MM.1S (cell line): ENCODE measurements at places on chromosomes 6 and 20.

GRCh38 chr6:25649611-25650010, 2.4 kb upstream of the SCGN start:
- no peak for DNase-seq

DNA sequence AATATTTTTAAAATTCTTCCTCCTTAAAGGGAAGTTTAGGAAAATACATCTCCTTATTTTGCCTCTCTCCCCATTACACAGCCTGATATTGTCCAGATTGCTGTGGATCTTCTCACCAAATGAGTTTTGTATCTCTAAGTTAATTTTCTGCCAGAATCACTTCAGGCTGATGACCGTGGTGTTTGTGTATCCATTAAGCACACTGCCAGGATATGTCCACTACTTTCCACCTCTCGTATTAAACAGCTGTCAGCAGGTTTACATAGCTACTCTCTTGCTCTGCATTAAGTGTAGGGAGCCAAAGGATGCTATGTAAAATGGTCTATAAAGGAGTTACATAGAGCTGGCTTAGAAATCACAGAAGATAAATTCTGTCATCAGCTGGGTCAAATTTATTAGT, 201.1 kb downstream of the ZFAND3 start:
- DNase-seq, result no peak

DNA sequence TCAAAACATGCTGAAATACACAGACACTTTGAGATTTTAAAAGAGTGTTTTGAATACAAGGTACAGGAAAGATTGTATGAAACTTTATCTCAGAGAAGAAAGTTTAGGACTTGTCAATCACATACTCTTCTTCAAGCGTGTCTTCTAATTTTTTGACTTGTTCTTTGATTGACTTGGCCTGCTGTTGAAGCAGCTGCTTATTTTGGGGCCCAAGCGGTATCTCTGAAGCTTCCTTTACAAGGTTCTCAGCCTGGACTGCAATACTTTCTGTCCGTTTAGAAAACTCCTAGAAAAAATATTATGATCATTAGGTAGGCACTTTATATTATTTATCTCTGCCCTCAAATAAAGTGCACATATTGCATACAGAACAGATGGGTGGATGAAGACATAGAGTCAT, 201.3 kb downstream of the SYNE1 start:
- no peak for DNase-seq

DNA sequence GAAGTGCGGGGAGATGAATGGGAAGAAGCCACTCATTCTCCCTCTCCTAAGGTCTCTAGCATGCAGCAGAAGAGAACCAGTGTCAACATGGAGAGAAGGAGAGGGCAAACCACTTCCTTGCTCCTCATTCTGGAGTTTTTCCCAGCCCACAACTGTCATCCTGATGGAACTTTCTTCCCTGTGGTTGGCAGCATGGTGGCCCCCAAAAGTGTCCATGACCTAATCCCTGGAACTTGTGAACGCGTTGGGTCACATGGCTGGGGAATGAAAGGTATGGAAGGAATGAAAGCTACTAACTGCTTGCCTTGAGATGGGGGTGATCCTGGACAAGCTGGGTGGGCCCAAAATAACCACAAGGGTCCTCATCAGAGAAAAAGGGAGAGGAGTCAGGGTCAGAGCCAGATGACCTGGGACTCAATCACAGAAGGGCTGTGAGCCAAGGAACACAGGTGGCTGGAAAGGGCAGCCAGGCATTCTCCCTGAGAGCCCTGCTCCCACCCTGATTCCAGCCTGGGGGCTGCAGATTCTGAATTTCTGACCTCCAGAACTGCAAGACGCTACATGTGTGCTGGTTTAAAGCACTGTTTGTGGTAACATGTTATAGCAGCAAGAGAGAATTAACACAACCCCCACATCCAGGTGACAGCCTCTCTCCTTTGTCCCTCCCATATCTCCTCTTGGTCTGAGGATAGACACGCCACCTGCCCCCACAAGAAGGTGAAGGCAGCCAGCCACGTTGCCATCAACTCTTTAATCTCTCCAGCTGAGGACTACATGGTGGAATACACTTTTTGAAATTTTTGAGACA, 63.2 kb downstream of the PYGB start:
- peak; percentile 59 for DNase-seq

GRCh38 chr6:33589731-33590530, 9.9 kb upstream of the BAK1 start:
- DNase-seq, result peak; percentile 29

- no peak for DNase-seq
Measured at GRCh38 chr6:106694343-106694742, 65.0 kb downstream of the QRSL1 start.

DNA sequence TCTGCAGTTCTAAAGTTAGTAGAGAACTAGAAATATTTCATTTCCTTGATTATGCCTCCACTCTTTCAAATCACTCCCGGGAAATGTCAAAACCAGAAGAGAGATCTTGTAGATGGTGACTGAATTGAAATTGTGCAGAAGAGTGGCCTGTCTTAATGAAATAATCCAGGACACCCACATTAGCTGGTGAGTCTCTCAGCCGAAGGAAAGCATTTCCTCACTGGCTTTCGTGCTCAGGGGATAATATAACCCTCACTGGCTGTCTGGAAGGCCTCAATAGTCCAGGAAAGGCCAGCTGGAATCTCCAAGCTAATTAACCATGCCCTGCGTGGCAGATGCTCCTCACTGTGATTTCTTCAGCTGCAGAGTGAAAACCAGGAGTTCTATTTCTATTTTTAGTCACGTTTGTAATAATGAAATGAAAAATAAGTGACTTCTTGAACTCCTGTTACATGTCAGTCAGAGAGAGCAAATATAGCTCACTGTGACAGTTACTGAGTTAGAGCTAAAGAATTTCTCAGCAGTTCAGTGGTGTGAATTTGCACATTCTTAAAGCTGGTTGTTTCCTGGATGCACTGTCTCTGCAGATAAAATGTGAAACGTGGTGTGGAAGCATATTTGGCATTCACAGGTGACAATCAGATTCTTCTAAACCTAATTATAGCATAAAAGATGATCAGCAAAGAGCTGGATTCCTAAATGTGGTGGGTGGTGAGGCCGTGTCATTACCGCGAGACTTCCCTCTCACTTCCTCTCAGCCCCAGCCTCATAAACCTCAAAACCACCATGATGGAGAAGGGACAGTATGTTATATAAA, 211.7 kb downstream of the LMBRD1 start:
- peak; percentile 85 for DNase-seq

GRCh38 chr6:112931832-112932231, 584.7 kb downstream of the RFPL4B start:
- no peak for DNase-seq

DNA sequence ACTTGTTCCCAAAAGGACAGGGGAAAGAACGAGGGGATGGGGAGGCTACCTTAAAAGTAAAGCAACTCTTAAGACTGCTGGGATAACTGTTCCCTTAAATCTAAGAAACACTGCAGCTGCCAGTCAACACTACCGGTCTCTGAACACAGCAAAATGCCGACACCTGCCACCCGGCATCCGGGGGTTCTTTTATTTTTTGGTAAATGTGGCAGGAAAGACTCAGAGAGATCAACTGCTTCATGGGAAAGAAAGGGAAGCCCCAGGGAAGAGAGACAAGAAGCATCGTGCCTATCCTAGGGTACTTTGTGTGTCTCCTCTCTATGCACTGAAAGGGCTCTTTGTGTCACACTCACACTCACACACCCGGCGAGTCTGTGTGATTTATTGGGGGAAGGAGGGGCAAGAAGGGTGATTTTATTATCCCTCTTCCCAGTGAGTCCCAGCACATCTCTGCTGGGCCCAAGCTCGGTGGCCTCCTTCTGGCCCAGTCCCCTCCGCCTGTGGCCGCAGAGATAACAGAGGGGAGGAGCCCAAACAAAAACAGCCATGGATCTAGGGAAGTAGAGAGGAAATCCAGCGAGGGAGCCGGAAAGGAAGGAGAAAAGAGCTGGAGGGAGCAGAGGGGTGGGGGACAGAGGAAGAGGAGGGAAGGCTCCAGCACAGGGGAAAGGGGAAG, 1.4 kb downstream of the FYN start:
- no peak for DNase-seq

DNA sequence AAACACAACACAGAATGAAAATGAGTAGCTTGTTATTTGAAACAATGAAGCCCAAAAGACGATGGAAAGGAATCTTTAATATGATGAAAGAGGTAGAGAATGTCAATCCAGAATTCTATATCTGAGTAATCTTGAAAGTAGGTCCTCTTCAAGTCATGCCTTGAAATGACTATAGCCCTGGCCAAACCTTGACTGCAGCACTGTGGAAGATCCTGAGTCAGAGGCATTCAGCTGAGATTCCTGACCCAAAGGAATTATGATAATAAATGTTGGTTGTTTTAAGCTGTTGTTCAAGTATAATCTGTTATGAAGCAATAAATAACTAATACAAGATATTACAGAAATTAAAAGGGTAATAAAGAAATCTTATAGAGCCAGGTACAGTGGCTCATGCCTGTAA, 64.8 kb downstream of the IBTK start:
- DNase-seq, result no peak
